Effector CD8-positive, alpha-beta T cell (primary cell): ENCODE measurements at places on chromosomes 7 and 10.

- DNase-seq: no peak
Observed at GRCh38 chr7:93202594-93203250, 23.5 kb downstream of the HEPACAM2 start.

DNA sequence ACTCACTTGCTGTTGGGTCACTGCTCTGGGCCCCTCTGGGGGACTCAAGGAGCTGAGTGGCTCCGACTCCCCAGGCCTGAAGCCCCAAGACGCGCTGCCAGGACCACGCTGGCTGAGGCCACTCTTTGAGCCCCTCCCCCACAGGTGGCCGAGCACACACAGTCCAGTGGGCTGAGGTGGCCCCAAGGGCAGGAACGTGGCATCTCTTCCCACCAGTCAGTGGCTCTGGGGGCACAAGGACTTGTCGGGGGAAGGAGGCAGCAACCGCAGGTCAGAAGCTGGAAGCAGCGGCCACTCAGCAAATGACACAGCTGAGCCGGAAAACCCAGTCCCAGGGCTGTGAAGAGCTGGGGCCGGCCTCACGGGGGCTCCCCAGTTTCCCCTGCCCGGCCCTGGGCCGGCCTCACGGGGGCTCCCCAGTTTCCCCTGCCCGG lies 24.1 kb downstream of the GRIFIN start:
- DNase-seq: no peak

DNA sequence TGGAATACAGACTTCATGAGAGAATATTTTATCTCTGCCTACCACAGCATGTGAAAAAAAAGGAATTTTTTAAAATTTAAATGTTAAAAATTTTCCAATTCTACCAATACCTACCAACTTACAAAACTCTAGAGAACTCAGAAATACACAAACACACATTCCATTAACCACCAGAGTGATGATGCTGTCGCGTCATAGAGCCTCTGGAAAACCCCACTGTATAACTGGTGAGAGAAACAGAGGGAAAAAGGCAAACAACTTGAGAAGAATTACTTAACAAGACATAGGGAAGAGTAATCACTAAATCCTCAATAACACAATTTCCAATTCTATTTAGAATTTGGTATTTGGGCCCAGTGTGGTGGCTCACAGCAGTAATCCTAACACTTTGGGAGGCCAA lies 6.2 kb upstream of the SPOCK2 start:
- DNase-seq: no peak

GRCh38 chr7:8881916-8882315 lies 448.5 kb downstream of the NXPH1 start:
- DNase-seq: no peak

DNA sequence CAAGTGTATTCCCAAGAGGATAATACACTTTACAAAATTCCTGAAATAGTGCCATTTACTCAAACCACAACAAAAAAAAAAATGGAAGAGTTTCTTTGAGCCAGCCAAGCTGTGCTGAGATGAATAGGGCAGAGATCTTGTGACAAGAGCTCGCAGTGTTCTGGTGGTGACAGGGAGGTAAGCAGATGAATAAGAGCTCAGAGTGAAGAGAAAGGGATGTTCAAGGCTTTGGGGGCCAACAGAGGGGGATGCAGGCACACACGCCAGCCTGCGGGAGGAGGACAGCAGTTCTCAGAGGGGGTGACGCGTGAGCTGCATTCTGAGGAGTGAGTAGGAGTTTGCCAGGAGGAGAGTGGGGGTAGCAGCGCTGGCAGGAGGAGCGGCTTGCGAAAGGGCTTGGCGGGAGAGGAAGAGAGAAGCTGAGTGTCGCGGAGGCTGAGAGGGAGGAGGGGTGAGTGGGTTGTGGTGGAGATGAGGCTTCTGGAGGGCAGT lies 194.4 kb upstream of the IMMP2L start:
- DNase-seq: no peak

DNA sequence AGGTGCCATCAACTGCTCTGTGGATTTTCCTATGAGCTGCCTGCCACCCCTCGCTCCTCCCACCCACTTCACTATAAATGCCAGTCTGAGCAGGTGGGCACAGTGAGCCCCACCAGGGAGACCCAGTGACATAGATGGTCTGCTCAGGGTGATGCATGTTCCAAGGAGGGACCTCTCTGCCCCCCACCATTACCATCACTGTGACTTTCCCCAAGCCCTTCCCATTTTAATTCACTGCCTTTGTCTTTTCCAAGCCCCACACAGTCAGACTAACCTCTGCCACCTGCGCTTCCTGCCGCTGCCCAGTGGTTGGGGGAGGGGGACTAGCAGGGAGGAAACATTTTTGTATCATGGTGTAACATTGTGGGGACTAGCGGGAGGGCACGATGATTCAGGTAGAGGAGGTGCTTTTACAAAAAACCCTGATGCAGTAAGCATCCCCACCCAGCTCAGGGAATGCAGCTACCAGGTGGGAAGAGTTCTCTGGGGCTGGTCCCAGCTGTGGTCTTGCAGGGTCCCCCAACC lies 24.6 kb downstream of the PRSS2 start:
- DNase-seq: peak; percentile 37

GRCh38 chr10:23978317-23978716 lies 230.6 kb upstream of the KIAA1217 start:
- no peak for DNase-seq

- no peak for DNase-seq
Observed at GRCh38 chr7:136134503-136134902, 157.3 kb upstream of the MTPN start.

DNA sequence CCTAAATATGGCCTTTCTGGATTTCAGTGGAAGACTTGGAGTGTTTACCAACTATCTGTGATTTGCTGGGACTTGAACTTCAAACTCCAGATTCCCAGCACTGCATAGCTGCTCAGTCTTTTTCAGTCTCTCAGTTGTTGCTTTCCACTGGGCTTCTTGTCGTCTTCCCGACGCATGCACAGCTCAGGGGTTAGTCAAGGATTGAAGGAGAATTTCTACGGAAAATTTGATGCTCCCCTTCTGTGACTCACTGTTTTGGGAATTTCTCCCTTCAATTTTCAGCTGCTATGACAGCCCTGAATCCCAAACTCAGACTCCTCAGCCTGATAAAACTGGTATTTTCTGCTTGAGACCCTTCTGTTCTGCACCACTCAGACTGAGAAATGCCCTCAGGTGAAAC lies 91.7 kb downstream of the CYP26A1 start:
- no peak for DNase-seq

DNA sequence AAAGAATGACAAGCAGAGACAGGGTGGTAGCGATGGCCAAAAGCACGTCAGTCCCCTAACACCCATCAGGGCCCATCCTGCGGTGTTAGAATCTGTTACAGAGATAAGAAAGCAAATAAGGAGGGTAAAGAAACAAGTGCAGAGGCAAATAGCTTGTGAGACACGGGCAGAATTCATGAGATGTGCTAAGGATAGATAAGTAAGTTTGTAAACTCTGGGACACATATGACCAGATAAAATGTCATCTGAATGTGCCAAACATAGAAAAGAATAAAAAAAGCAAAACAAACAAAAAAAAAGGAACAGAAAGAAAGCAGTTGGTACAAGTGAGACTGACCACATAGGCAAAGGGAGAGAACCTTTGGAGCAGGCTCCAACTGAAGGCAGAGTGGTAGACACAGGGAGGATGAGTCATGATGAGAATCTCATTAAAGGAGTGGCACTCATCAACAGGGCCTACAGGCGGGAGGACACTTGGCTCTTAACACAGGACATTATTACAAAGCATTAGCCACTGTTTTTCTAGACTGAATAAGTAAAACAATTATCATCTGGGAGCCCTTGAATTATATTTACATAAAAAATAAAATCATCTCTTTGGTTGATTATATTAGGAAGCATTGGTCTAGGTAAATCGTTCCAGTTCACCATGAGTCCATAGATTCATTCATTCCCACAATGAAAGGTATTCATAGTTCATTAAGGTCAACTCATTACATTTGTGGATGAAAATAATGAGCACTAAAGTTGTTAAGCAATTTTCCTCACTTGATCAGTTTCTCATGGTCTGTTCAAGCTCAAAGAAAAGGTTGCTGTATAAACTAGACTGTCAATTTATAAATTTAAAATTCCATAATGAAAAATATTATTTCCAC lies 21.5 kb upstream of the EPHB6 start:
- DNase-seq: no peak

GRCh38 chr10:110409926-110410325 lies 87.8 kb upstream of the DUSP5 start:
- DNase-seq: no peak

- no peak for DNase-seq
Observed at GRCh38 chr7:84389242-84389641, 194.7 kb upstream of the SEMA3A start.

DNA sequence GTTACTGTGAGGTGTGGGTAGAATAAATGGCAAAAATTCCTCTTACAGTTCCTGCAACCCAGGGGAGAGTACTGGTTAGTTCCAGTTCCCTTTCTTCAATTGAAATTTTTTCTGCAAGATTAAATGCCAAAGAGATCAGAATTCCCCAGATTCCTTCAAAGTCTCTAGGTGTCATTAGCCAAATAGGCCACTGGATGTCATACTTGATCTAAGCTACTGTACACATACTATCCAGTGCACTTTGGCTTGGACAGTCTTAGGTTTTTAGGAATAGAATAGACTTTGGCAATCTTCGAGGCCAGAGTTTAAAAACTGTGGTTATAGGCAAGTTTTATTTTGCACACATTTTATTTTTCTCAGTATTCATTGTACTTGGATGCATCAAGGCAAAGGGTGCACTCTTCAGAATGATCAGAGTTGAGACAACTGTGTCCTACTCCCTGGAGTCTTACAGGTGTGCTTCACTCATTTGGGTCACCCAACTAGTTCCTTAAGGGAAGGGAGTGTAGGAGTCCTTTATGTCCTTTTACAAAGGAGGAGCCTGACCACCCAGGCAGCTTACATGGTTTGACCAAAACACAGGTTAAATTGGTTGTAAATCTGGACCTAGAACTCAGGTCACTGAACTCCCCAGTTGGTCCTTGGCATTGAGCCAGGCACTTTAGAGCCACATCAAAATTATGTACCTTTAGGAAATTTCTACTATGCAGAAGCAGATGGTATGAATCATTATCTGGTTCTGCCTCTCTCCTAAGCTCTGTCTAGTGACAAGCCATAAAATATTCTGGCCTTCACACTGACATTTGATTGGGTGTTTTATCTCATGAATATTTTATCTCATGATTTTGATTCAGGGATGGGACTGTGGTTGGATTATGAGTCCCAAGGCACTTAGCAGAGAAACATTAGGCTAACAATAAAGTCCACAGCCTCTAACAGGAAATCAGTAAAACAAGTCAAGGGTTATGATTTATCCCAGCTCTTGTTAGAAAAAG lies 49.5 kb downstream of the ASAH2B start:
- DNase-seq: no peak

DNA sequence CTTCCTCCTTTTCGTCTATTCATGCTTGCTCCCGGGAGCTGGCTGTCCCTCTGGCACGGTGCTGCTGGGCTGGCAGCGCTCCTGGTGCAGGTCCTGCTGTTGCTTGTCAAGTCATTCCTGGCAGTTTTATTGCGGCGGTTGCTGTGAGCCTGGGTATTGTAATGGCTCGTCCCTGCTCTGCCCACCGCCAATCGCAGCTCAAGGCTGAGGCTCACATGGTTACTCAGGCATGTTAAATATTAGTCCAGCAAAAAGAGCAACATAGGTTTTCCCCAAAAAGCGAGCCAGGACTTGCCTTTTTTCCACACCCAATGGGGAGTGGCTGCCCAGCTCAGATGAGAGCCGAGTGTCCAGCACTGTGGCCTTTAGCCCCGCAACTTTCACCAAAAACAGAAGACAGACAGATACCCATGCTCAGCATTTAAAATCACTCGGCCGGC lies 492.9 kb upstream of the FOXK1 start:
- no peak for DNase-seq

DNA sequence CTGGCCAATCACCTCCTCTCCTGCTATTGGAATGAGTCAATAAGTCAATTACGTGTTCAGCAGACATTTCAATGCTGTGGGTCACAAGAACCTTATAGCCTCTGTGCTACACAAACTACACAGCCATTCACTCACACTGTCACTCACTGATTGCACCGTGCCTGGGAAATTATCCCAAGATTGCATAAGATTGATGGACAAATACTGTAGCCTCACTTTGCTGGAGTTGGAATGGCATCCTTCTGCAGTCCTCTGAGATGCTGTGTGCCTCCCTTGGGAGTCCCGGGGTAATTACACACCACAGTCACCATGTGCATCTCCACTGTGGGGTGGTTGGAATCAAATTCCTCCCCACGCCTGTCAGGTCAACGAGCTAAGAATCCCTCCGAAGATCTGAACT lies 358.7 kb upstream of the MGMT start:
- DNase-seq: no peak

- DNase-seq: no peak
Observed at GRCh38 chr7:155878674-155879073, 66.4 kb upstream of the SHH start.

DNA sequence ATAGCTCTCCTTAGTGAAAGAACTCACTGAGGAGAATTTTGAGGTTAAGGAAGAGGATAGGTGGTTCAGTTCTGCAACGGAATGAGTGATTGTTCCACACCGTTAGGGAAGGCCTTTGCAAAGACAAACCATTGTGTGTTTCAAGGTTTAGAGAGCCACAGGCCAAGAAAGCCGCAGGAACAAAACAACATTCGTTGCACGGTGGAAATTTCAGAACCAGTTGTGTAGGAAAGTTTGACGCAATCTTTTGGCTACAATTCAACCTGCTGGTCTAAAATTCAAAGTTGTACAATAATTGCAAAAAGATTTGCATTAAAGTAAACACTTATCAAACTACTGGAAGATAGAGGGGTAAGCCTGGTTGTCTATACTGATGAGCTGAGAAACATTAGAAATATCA lies 91.4 kb downstream of the FAM107B start:
- DNase-seq: no peak

DNA sequence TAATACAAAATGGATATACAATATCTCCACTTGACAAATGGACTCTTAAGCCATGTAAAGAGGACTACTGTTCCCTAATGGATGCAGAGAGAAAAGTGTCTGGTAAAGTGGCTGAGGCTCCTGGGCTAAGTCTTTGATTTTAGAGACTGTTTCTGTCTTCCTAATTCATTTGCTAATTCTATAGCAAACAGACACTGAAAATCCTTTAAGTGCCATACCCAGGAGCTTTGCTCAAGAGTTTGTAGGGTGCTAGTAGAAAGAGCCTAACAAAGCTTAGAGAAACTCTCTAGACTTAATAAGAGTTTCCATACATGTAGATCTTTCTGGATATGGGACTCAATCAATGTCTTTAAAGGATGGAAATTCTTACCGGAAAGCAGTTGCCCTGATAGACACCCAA lies 16.7 kb downstream of the CEP55 start:
- DNase-seq: no peak

DNA sequence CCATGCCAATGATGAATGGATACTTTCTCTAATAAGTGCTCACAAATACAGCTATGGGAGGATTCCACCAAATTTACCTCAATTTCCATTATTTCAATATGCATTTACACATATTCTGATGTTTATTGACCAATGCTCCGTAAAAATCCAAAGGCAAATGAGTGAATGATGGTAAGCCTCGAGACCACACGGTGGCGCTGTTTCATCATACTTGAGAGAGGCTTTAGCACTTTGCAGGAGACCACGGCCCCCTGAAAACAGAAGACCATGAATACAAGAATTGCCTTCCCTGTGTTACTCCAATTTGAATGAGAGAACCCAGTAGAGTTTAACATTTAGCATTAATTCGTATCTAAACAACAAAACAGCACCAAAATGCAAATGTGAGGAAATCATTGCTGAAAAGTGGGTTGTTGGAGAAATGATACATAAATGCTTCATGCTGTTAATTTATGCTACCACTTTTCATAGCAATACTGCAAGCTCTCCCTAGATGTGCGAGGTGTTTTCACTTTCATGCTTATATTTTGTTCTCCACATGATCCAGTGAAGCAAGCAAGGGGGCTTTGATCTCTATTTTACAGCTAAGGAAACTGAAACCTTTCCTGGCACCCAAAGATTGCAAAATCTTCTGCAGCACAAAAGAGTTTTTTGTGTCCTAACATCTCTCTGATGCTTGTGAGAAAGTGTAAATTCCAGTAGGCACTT lies 35.4 kb downstream of the TRIL start:
- DNase-seq: peak; percentile 52
